Right ventricle myocardium superior (tissue), 1 donor: ENCODE measurements at places on chromosomes 5 and 9.

DNA sequence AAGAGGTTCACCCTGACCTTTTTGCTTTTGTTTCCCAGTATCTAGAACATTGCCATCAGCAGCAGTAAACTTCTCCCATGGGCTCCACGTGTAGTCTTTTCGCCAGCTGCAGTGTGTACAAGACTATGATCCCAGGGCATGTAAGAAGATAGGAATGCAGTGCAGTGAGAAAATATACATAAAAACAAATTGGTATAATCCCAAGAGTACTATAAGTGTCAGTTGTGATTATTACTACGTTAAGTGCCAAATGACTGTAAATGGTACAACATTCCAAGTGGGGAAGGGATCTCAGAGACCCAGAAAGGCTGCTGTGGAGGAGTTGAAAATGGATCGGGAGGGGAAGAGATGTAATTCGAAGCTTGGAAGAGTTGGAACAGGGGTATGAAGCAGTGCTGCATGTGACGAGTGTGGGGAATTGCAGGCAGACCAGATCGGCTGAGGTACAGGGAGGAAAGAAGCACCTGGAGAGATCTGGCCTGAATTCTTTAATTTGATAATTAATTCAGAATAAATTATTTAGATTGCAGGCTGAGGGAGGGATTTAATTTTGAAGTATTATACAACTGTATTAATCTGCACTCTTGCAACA is 95.1 kb downstream of the FBXL7 start:
- DNase-seq = no peak

DNA sequence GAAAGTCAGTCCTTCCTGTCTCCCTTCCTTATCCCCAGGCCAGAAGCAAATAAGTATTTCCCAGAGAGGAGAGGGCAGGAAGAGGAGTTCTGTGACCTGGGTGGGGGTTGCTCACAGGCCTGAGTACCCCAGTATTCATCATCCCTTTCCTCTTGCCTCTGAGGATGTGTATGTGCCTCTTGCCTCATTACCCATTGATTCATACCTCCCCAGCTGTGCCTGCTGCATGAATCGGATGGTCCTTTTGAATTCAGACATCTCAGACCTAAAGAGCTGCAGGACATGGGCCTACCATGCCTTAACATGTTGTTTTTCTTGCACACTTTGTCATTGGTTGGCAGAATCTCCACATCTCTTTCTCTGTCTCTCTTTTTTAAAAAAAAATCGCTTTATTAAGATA is 112.8 kb upstream of the SHB start:
- no peak for DNase-seq

GRCh38 chr5:89967771-89968444 is 441.6 kb downstream of the CETN3 start:
- no peak for DNase-seq

GRCh38 chr9:88746743-88747398 is 211.9 kb downstream of the NXNL2 start:
- DNase-seq = no peak

- DNase-seq = no peak
Measured at GRCh38 chr5:58825899-58826298, 243.0 kb downstream of the RAB3C start.

GRCh38 chr9:94287877-94288513 is 28.9 kb downstream of the ZNF169 start:
- no peak for DNase-seq

GRCh38 chr5:5523066-5523505 is 100.6 kb downstream of the ICE1 start:
- DNase-seq = no peak

- no peak for DNase-seq
Measured at GRCh38 chr5:83371726-83372125, 99.8 kb upstream of the VCAN start.

DNA sequence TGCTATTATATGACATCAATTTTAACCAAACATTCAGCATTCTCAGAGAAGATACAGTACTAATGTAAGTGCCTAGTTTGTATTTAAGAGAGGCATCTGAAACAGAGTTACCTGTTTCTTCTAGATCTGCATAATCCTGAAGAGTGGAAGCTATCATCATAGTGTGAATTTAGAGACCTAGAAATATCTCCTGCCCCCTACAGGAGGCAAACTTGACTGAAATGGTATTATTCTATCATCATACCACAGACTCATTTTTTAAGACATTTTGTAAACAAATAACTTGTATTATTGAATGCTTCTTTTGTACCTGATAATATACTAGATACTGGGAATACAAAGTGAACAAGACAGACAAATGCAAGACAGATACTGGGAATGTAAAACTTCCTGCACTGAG is 216.8 kb upstream of the RPS23 start:
- no peak for DNase-seq

GRCh38 chr9:136251264-136252115 is 5.9 kb upstream of the QSOX2 start:
- no peak for DNase-seq

DNA sequence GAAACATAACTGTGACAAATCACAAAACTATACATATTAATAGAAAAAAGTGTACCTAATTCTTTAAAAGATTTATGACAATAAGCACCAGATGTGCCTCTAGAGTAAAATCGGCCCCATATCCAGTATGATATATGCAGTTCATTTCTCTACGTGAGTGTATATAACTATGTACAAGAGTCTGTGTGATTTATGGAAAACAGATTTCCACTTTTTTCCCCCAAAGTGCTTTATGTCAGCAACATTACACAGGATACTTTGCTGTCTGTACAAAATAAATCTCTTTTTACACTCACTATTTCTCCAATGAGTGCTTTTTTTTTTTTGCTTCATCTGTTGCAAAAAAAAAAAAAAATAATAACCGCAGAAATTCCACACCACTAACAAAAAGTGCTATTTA is 298.8 kb upstream of the RFX3 start:
- DNase-seq = no peak

DNA sequence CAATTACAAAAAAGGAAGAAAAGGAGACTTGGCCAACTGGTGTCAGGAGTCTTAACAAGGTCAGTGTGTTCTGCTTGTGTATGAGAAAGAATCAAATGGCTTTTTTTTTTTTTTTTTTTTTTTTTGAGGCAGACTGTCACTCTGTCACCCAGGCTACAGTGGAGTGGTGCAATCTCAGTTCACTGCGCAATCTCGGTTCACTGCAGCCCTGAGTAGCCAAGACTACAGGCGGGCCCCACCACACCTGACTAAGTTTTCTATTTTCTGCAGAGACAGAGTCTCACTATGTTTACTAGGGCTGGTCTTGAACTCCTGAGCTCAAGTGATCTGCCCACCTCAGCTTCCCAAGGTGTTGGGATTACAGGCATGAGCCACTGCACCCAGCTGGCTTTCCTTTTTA is 3.1 kb upstream of the IL7R start:
- no peak for DNase-seq

- DNase-seq = no peak
Measured at GRCh38 chr5:95786821-95787418, 35.6 kb downstream of the GLRX start.
